Activated CD4-positive, alpha-beta T cell treated with anti-CD3 and anti-CD28 coated beads, Interleukin-2, amount 50 U/mL, for 16 hours (primary cell): ENCODE measurements at places on chromosomes 16 and 17.

DNA sequence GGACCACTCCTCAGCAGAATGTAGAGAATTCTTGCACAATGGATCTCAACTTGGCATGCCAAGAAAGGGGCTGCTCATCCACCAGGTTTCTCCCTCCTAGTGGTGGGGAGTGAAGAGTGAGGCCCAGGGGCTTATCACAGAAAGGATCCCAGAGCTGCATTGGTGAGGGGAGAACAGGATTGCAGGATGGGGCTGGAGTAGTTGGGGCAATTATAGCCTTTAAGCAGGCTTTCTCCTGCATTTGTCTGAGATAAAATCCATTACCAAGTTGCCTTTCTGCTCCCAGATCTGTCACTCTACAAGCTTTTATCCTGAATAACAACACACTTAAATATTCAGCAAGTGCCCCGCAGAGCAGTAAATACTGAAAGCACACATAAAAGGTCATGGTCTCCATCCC is 130.8 kb upstream of the CES5A start:
- no peak for DNase-seq

- no peak for DNase-seq
These were observed 48.1 kb downstream of the BEAN1 start for GRCh38 chr16:66475232-66475631.

- no peak for DNase-seq
These were observed 587.1 kb downstream of the RBFOX1 start for GRCh38 chr16:7919782-7920181.

DNA sequence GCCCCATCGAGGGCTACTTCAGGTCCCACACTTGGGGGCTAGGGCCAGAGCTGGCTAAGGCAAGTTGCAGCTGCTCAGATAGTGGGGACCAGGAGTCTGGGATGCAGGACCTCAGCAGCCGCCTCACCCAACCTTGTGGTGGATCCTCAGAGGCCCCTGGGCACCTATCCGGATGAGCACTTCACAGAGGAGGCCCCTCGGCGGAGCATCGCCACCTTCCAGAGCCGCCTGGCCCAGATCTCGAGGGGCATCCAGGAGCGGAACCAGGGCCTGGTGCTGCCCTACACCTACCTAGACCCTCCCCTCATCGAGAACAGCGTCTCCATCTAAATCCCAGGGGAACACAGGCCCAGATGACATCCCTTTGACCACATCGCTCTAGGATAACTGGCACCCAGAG is 9.4 kb downstream of the ALOX15B start:
- DNase-seq = no peak

DNA sequence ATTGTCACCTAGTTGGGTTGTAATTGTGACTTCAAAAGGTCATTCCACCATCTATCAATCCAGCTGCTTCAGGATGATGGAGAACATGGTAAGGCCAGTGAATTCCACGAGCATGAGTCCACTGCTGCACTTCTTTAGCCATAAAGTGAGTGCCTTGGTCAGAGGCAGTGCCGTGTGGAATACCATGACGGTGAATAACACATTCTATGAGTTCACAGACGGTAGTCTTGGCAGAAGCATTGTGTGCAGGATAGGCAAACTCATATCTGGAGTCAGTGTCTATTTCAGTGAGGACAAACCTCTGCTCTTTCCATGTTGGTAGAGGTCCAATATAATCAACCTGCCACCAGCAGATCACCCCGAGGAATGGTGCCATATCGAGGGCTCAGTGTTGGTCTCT is 650.9 kb downstream of the KCNJ2 start:
- no peak for DNase-seq

- DNase-seq = peak; percentile 23
These were observed 25.4 kb downstream of the YWHAE start for GRCh38 chr17:1374431-1375177.

DNA sequence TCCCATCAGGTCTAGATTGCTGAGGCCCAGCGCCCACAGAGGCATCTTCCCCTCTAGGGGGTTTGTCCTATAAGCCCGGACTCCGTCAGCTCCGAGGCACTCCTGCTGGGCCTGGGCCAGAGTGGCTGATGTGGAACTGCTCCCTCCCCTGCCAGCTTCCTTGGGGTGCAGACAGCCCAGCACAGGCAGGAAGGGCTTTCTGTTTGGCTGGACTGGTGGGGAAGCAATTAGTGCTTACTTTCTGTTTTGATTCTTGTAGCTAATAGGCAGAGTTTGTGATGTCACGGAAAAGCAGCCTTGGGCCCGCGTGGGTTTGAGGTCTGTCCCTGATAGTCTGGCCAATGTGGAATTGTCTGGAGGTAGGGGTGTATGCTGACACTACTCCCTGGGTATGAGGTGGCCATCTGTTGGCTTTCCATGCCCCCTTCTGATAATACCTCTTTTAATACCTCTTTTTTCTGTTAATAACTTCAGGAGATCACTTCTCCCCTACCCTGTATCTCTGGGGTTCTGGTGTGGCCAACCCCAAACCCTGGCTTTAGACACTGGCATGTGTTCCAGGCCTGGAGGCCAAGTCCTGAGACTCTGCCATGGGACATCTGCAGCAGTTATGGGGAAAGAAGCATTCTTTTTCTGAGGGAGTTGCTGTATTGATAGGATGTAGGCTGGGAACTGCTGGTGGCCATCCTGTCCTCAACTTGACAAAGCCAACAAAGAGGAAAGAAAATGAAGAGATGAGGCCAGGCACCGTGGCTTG is 190.9 kb downstream of the RAB11FIP4 start:
- peak; percentile 3 for DNase-seq

DNA sequence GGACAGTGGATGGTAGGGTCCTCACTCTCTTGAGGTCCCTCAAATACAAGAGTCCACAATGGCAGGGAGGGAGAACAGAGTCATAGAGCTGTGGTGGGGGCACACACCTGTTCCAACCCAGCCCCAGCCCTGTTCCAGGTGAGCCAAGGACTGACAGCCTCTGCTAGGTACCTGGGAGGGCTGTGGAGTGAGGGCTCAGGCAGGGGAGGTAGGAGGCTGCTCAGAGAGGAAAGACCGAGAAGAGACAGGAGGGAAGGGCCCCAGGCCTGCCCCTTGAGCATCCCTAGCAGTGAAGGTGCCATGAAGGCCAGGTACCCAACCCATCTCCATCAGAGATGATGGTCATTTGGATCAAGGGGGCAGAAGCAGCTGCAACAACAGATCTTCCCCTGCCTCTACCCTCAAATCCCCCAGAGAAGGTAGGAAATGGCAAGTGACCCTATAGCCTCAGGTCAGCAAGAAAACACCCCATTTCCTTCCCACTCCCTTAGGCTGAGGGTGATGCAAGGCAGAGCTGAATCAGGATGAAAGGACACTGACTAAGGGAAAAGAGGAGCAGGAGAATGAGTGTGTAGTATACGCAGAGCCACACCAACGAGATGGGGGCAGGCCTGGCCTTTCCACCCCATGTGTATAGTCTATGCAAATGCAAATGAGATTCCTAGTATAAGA is 28.6 kb downstream of the CD300LG start:
- DNase-seq = peak; percentile 10

- no peak for DNase-seq
These were observed 177.2 kb downstream of the CDH8 start for GRCh38 chr16:61858988-61859387.

DNA sequence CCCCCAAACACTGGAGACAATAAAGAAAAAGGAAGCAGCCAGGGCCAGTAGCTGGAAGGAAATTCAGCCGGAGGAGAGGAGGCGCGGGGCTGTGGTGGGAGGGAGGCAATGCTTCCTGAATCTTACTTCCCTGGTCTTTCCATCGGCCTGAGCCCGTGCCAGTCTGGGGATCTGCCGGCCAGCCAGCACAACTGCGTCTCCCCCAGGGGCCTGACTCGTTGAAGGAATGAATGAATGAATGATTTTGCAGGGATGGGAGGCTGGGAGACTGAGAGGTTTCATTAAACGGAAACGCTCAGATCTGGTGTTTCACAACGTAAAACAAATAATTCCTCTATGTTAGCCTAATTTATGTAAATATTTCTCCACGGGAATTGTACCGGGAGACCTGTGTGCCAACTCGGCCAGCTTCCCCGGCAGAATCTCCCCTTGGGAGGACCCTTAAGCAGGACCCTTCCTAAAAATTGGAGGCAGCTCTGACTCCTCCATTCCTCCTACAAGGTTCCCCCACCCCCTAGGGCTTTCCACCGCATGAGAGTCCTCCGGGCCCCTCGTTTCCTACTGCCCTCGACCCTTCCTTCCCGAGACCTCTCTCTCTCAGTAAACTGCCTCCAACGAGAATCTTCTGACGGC is 1.3 kb upstream of the BAIAP2 start:
- no peak for DNase-seq

DNA sequence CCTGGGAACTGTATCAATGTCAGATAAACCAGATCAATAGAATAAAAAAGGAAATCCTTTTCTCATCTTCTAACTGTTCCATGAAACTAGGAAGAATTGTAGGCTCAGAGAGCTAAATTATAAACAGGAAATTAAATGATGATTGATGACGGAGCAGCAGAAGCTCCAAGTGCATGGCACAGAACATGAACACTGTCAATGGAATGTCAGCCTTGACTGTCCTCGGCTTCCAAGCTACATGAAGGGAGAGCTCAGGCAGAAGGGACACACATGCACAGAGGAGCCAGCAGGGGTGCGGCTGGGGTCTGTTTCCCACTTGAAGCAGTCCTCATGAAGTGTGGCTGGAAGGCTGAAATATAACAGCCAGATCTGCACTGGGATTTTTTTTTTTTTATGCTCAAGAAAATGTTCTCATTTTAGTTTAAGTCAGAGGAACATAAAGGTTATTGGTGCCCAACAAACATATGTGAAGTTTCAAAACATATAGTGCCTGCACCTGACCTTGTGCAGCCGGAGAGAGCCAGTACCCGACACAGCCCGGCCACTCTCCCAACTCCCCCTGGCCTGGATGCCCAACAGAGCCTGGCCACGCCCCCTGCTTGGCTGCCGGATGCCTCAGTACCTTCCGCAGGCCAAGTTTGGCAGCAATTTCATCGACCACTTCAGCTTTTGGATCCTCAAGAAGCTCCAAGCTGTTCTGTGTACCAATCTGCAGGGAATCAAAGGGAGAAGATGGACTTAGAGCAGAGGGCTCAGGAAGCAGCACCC is 37.0 kb downstream of the NPLOC4 start:
- DNase-seq = no peak

DNA sequence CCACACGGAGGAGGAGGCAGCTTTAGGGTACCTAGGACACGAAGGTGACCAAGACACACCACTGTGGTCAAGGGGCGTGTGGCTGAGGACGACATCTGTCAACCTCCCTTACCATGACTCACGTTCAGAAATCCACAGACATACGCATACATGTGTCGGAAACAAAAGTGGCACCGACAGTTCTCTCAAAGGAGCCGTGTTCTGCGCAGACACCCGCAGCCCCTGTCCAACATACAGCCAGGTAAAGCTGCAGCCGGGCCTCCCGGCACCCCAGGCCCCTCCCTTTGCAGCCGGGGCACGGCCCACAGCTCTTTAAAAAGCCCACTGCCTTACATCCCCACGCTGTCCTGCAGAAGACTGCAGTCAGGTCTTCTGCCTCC is 40.5 kb upstream of the KLHDC4 start:
- peak; percentile 50 for DNase-seq

DNA sequence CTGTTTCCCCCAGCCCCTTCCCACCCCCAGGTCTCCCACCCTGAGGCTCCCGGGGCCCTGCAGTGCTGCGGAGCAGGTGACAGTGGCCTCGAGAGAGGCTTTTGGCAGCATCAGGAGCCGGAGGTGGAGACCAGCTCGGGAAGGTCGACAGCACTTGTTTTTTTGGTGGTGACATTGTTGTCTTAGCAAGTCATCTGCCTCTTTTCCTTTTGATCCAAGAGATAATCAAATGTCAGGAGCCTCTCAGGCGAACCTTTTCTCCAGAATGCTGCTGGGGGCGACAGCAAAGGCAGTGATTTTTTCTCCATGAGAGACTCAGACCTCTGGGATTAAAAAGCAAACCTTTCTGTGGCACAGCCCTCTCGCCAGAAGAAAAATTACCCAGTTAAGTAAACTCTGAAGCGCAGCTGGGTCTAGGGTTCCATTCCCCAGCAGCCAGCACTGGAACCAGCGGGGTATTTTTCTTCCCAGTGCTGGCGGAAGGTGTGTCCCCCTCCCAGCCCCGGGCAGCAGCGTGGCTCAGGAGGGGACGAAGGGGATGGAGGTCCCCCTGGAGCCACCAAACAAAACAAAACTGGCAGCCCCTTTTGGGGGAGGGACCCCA is 37.2 kb downstream of the GRIN2C start:
- DNase-seq = no peak

DNA sequence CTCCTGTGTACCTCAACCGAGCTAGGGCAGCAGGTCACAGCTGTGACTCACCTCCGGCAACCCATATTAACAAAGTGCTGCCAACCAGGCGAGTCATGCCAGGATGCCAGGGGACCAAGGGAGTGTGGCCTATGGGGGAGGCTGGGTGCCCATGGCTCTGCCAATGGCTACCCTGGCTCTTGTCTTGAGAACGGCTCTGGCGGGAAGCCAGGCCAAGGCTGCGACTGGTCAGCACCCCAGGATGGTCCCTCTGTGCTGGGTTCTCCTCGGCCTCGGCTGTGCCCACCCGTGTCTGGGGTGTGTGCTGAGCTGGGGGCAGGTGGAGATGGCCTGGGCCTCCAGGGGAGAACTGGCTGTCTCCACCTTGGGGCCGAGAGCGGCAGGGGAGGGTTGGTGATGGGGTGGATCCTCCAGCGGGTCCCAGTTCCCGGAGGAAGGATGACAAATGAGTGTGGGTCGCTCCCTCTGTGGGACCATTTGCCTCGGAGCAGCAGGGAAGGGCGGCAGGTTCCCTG is 75.8 kb downstream of the MRC2 start:
- DNase-seq = peak; percentile 21

DNA sequence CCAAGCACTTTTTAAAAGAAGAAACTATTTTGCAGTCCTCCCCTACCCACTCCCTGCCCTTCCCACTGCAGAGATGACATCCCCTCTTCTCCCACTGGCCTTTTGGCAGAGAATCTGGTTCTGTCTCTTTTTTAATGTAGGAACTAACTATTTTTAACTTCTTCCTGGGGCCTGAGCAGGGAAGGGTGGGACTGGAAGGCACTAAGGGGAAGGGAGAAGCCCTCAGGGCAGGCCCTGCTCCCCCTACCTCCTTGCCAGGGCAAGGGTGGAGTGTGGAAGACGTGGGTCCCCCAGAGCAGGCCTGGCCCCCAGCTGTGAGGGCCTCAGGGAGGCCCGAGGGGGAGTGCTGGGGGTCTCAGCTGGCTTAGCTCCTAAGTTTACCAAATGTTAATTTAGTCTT is 19.5 kb downstream of the UNC13D start:
- no peak for DNase-seq

DNA sequence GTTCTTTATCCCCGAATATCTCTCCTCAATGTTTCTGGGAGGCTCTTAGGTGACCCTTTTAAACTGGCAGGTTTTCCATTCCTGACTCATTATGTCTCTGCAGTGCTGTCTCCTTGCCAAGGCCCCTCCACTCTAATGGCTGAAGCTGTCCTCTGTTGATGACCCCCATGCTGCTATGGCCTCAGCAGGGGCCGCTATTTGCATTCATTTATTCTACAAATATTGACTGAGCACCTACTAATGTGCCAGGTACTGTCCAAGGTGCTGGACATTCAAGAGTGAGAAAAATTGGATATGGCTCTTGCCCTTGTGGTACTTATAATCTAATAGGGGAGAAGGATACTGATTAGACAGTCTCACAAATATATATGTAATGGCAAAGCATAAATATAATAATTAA is 55.4 kb downstream of the GP2 start:
- no peak for DNase-seq

- no peak for DNase-seq
These were observed 6.4 kb upstream of the SOCS3 start for GRCh38 chr17:78366109-78366848.

GRCh38 chr17:78144147-78144719 is 2.0 kb upstream of the C17orf99 start:
- no peak for DNase-seq
